ENCODE measurements at places on chromosomes 7 and 10.
A peak's percentile ranks its signal among the peaks of the same experiment; 100 is the strongest.

DNA sequence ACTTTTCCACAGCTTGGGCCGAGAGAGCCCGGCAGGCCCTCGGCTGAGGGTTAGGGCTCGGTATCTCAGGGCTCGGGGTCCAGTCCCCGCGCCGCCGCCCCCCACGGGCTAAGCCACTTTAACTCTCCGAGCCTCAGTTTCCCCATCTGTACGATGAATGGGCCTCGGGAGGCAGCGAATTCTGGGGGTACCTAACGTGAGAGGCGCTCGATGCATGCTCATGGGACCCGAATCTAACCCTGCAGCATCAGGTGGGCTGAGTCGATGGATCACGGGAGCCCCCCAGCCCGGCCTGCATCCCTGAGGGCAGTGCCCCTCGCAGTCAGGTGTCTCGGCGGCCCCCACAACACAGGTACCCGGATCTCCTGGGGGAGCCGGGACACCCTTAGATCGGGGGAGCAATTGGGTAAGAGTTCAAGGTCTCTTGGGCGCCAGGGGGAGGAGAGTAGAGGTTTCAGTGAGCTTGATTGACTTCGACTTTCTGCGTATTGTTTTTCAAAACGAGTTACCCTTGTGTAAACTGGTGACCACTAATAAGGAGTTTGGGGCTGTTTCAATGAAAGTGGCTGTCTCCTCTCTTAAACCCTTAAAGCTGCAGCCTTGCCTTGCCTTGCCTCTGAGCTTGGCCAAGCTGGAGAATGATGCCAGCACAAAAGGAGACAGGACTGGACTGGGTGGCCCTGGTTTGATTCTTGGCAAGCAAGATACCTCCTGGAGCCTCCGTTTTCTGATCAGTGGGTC lies 631 bp downstream of the POR start:
- DNase-seq: no peak

DNA sequence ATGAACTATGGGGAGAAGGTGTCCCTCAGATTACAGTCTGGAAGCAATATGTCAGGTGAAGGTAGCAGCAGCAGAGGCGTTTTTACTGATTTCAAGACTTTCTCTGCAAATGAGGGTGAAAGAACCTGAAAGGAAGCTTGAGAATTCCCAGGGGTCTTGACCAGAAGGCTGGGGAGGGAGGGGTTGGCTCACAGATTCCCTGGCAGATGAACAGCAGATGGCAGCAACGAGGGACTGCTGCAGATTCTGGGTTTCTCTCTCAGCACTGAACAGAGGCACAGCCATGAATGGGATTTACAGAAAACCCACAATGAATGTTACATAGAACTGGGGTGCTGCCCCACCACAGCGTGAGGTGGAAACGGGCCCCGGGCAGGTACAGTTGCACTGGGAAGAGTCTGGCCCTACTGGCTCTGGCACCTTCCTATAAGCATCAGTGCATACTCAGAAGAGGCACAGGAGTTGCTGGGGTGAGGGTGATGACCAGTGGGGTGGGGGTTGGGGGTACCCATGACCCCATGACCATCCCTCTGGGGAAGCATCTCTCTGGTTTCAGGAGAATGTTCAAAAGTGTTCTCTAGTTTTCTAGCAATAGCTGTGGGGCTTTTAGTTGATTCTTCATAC lies 317.8 kb downstream of the SH2D4B start:
- DNase-seq: no peak

DNA sequence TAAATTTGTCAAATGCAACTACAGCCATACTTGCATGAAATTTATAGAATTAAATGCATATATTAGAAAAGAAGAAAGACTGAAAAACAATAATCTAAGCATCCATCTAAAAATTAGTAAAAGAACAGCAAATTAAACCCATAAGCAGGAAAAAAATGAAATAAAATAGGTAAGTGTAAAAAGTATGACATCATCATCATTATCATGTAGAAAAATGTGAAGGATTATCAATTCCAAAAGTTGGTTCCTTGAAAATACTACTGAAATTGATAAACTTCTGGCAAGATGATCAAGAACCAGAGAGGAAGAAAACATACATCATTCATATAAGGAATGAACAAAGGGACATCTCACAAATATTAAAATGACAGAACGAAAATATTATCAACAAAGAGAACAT lies 19.6 kb upstream of the HECW1 start:
- DNase-seq: no peak

DNA sequence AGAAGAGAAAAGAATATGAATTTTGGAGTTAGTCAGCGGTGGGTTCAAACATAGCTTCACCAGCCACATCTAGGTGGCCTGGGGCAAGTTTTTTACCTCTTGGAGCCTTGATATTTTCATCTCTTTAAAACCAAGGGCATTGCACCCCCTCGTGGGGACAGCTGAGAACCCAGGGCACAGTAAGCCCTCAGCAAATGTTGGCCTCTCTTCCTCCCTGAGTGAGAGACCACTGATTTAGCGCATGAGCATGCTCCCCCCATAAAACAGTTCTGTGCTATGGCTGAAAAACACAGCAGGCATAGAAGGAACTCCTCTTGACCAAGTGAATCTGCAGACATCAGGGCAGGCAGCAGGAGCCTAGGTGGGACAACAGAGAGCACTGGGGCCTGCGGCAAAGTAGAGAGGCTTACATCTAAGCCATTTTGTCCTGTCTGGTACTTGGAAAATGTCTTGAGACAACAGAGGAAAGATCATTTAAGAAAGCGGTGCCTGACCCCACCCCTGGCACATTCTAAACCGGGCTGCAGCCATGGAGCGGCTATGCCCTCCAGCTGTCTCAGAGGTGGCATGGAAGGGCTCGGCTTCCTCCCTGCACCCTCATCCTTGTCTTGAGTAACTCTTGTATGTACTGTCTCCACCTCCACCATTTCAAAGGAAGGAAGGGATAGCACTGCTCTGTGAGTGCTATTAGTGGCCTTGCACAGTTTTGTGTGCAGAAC lies 94.7 kb downstream of the ARHGAP22 start:
- DNase-seq: no peak

DNA sequence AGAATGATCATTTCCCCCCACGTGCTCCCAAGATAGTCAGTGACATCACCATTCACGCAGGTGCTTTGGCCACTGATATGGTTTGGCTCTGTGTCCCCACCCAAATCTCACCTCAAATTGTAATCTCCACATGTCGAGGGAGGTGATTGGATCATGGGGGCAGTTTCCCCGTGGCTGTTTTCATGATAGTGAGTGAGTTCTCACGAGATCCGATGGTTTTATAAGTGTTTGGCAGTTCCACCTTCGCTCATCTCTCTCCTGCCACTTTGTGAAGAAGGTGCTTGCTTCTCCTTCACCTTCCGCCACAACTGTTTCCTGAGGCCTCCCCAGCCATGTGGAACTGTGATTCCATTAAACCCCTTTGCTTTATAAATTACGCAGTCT lies 205.4 kb upstream of the SH2B2 start:
- DNase-seq: no peak

DNA sequence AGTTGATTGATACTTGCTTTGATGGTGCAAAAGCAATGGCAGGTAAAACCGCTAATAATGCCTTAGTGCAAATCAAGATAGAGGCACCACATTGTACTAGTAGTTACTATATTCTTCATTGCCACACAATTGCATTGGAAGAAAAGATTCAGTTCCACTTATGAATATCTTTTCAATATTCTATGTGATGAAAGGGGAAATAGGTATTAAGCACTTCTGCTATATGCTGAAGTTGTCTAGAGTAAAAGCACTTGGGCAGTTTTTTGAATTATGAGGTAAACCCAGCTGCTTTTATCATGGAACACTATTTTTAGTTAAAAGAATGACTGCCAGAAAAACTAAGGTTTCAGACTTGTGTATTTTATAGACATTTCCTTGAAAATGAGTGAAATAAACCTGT lies 15.5 kb downstream of the ENTPD7 start:
- no peak for DNase-seq

DNA sequence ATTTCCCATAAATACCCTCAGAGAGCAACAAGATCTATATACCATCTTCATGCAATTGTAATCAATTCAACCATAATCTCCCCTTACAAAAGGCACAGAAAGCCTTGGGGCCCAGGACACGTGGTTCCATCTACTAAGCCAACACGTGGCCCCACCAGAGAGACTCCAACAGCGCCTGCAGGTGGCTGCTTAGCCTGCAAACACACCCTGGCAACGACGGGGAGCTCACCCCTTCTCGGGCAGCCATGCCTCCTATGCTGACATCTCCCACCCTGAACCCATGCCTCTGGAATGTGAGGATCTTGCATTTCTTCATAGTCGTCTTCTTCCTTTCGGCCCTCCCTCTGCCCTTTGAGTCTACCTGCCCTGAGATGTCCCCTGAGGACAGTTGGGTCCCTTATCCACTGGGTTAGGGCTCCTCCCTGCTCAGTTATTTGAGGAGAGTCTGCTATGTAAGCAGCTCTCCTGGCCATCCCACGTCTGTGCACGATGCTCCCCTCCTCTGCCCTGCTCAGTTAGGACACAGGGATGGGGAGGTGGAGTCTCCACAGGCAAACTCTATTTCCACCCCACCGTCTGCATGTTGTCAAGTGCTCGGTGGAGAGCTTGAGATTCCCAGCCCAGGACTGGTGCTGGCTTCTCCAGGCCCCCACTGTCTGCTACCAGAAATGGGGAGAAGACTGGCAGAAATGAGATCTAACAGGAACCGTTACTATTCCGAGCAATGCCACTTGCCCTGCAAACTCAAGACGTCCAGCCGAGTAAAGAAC lies 36.5 kb downstream of the EBF3 start:
- no peak for DNase-seq

DNA sequence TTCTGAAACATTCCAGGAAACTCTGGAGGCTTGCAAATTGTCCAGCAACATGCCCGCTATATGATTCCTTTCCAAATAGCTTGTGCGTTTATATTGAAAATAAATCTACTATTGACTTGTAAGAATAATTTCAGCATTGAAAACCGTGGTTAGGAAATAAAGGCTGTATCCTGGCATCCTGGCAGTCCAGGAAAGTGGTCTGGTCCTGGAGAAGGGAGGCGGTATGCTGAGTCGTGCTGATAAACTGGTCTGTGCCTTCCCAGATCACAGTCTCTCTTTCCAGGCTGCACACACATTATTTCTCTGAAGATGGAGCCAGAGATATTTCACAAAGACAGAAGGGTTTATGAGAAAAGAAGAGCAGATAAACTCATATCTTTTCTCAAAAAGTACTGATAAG lies 350.1 kb upstream of the COBL start:
- DNase-seq: no peak

- DNase-seq: no peak
Measured at GRCh38 chr10:74760086-74760979, 66.1 kb upstream of the KAT6B start.

- peak; percentile 56 for DNase-seq
Measured at GRCh38 chr7:128427289-128427891, 17.6 kb upstream of the IMPDH1 start.

DNA sequence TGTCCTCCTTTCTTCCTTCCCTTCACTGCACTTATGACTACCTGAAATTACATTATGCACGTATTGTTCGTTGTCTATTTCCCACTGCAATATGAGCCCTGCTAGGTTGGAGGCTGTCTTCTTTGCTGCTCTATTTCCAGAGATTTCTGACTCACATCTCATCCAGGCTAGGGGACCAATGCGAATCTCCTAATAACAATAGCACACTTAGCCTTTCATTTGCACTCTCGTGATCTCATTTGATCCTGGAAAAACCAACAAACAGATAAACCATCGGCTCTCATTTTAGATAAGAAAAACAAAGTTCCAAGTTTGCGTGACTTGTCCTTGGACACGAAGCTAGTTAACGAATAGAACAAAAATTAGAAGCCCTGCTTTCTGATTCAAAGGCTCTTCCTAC lies 1.4 kb downstream of the ZNF438 start:
- DNase-seq: no peak

- no peak for DNase-seq
Measured at GRCh38 chr10:125284875-125285597, 124.7 kb upstream of the CTBP2 start.
